ENCODE measurements at places on chromosomes 13 and 19. TPM values are rescaled to one million over a fixed set of nuclear protein-coding genes. Genes with fewer than 3 reads are reported as not detected.

Gene CACNA1A
- 28.9 TPM for total RNA-seq

Gene NLRP7
- 1.1 TPM for total RNA-seq

DNA sequence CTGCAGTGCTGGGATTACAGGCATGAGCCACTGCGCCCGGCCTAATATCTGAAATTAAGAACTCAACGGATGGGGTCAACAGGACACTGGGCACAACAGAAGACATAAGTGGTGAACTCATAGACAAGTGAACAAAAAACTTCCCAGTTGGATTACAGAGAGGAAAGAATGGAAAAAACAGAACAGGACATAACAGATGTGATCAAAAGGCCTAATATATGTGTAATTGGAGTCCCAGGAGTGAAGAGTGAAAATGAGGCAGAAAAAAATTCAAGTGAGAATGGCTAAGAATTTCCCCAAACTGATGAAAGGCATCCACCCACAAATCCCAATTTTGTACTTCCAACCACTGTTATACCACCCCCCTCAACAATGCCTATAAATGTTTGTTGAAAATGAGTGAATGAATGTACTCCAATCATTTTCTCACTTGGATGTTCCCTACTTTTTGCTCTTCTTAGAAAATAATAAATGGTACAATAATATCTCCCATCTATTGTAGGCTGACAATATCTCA lies 18.3 kb upstream of the ANGPTL8 start:
- H3K4me3 ChIP-seq: peak overlapping the region; percentile 8
- no peak for DNase-seq
- peaks cover 27% of the 10 kb centered on the region for H3K36me3 ChIP-seq
- H3K4me1 ChIP-seq: no peaks in the 10 kb centered on the region
- H3K27ac ChIP-seq: no peak overlapping the region

- H3K4me1 ChIP-seq: no peaks in the 10 kb centered on the region
- H3K27me3 ChIP-seq: no peaks in the 10 kb centered on the region
- H3K36me3 ChIP-seq: no peaks in the 10 kb centered on the region
- no peak overlapping the region for H3K27ac ChIP-seq
- no peak for DNase-seq
Measured at GRCh38 chr19:23971598-23971997, 56.9 kb downstream of the ZNF726 start.

GRCh38 chr13:95536632-95537241 lies 15.8 kb upstream of the CLDN10 start:
- no peaks in the 10 kb centered on the region for H3K4me1 ChIP-seq
- no peaks in the 10 kb centered on the region for H3K36me3 ChIP-seq
- H3K27ac ChIP-seq: no peak overlapping the region
- no peak for DNase-seq

GRCh38 chr19:7480970-7481255 lies 7.9 kb downstream of the PEX11G start:
- no peaks in the 10 kb centered on the region for H3K27me3 ChIP-seq
- no peak overlapping the region for H3K27ac ChIP-seq
- no peak for DNase-seq
- no peak overlapping the region for H3K4me3 ChIP-seq

DNA sequence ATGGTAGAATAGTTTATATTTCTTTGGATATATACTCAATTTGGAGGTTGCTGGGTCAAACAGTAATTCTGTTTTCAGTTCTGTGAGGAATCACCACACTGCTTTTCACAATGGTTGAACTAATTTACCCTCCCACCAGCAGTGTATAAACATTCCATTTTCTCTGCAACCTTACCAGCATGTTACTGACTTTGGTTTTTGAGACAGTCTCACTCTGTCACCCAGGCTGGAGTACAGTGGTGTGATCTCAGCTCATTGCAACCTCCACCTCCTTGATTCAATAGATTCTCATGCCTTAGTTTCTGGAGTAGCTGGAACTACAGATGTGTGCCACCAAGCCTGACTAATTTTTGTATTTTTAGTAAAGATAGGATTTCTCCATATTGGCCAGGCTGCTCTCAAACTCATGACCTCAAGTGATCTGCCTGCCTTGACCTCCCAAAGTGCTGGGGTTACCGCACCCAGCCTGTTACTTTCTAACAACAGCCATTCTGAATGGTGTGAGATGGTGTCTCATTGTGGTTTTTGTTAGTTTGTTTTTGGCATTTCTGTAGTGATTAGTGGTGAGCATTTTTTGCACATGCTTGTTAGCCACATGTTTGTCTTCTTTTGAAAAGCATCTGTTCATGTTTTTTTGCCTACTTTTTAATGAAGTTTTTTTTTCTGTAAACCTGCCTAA lies 12.5 kb downstream of the ZNF714 start:
- no peaks in the 10 kb centered on the region for H3K27me3 ChIP-seq
- H3K36me3 ChIP-seq: peaks cover 85% of the 10 kb centered on the region
- DNase-seq: no peak
- peaks cover 2% of the 10 kb centered on the region for H3K4me1 ChIP-seq

DNA sequence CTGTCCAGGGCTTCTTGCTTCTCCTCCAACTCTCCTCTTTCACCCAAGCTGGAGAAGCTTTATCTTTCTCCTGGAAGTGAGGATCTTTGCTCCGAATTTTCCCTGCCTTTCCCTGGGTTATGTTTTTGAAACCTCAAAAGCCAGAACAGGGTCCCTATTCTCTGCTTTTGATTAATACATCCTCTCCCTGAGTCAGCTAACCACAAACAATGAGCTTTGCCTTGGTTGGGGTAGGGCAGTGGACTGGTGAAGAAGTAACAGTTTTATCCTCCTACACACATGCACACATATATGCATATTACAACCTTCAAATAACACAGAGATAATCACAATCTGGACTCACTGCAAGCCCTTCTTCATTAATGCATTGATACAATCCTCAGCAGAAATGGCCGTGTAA lies 44.6 kb downstream of the DLEU7 start:
- H3K4me1 ChIP-seq: no peaks in the 10 kb centered on the region
- peaks cover 27% of the 10 kb centered on the region for H3K27me3 ChIP-seq
- no peak overlapping the region for H3K27ac ChIP-seq
- no peaks in the 10 kb centered on the region for H3K36me3 ChIP-seq

GRCh38 chr13:111177921-111178320 lies 62.8 kb downstream of the ARHGEF7 start:
- H3K36me3 ChIP-seq: peaks cover 17% of the 10 kb centered on the region
- H3K27ac ChIP-seq: no peak overlapping the region
- no peaks in the 10 kb centered on the region for H3K4me1 ChIP-seq
- no peak for DNase-seq
- H3K4me3 ChIP-seq: no peak overlapping the region

GRCh38 chr19:44151491-44151890 lies 10.1 kb downstream of the ZNF234 start:
- no peaks in the 10 kb centered on the region for H3K27me3 ChIP-seq
- DNase-seq: no peak
- H3K27ac ChIP-seq: no peak overlapping the region
- peaks cover 71% of the 10 kb centered on the region for H3K36me3 ChIP-seq
- H3K4me3 ChIP-seq: no peak overlapping the region

- DNase-seq: peak; percentile 93
- H3K4me1 ChIP-seq: peaks cover 6% of the 10 kb centered on the region
- H3K27ac ChIP-seq: peak overlapping the region; percentile 94
Measured at GRCh38 chr19:49150106-49150943, 4.9 kb downstream of the HRC start.

DNA sequence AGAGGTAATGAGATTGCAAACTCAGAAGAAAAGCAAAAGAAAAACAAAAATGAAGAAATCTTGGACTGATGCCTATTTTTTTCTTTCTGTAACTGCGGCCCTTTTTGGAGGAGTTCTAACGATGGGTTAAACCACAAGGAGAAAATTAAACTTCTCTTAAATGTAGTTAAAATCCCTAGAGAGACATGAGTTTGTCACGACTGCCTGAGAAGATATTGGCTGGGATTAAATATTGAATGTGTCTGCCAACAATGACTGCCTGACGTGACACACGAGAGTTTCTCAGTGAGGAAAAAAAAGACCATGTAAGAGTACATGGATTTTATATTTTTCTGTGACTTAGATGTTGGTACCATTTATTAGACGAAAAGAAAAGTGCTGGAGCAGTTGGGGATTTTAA lies 1013.4 kb downstream of the PCDH9 start:
- no peak overlapping the region for H3K27ac ChIP-seq
- peaks cover 95% of the 10 kb centered on the region for H3K27me3 ChIP-seq
- no peak for DNase-seq
- no peaks in the 10 kb centered on the region for H3K4me1 ChIP-seq

Measured in endodermal cell (in vitro differentiated cells).